ENCODE measurements at places on chromosomes 2 and 18. TPM values are rescaled to one million over a fixed set of nuclear protein-coding genes. Genes with fewer than 3 reads are reported as not detected.

Gene TMEM163
- polyA plus RNA-seq = 0.25 TPM

Gene B3GNT7
- polyA plus RNA-seq = 3.5 TPM

Gene PLB1
- polyA plus RNA-seq = 8.9 TPM

Gene CYP26B1
- polyA plus RNA-seq = 2.0 TPM

Gene C2orf78
- not detected for polyA plus RNA-seq

Gene NCK2
- polyA plus RNA-seq = 28.8 TPM

Gene LAMA1
- polyA plus RNA-seq = not detected

Gene UGT1A9
- polyA plus RNA-seq = not detected

Gene SCYGR4
- polyA plus RNA-seq = not detected

Gene ABHD1
- not detected for polyA plus RNA-seq

Gene IL36A
- polyA plus RNA-seq = not detected

- DNase-seq = no peak
These were observed 271.3 kb downstream of the THSD7B start for GRCh38 chr2:137036619-137037018.

DNA sequence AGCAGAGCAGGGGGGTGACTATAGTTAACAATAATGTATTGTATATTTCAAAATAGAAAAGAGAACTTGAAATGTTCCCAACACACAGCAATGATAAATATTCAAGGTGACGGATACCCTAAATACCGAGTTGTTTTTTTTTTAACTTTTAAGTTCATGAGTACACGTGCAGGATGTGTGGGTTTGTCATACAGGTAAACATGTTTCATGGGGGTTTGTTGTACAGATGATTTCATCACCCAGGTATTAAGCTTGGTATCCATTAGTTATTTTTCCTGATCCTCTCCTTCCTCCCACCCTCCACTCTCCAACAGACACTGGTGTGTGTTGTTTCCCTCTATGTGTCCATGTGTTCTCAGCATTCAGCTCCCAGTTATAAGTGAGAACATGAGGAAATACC is 164.5 kb upstream of the DNMT3A start:
- DNase-seq = no peak

DNA sequence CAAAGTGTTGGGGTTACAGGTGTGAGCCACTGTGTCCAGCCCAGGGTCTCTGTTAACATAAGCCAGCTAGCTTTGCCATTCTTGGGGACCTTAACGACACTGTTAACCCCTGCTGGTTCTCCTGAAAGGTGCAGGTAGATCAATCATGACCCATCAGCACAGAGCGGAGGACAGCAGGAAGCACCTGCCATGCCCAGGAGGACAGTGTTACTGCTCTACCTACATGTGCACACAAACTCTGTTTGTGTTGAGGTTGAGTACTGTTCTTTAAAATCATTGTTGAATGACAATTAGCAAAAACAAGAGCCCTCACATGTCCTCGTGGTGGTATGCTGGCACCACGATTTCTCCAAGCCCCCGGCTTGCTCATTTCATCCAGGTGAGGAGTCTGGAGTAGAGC is 120.9 kb downstream of the FAM210A start:
- no peak for DNase-seq

DNA sequence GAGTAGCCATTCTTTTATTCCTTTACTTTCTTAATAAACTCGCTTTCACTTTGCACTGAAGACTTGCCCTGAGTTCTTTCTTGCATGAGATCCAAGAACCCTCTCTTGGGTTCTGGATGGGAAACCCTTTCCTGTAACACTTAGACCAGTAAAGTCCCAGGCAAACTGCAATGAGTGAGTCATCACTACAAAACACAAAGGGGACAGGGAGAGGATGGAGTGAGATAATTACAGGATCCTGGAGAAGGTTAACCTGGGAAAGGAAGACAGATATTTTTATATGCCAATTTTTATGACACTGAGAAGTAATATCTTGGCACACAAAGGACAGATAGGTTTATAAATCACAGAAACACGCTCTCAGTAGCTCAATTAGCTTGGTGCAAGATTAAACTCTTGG is 48.7 kb downstream of the EHD3 start:
- no peak for DNase-seq

DNA sequence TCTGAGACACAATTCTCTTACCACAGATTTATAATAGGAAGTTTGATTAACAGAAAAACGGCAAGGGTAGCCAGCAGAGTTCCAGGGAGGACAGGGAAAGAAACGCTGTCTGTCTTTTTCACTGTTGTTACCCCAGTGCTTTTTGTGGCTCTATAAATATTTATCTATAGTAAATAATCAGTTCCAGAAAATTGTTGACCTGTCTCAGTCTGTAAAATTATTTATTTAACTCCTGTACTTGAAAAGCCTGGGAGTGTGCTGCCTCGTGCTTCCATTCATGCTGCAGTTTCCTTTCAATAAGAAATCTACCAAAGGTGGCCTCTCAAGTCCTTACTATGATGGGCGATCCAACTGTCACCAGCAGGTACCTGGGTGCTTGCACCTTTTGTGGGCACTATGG is 102.9 kb downstream of the ETAA1 start:
- DNase-seq = no peak

- DNase-seq = no peak
These were observed 37.4 kb downstream of the SOCS6 start for GRCh38 chr18:70326255-70326654.

GRCh38 chr2:154978244-154978643 is 279.7 kb downstream of the KCNJ3 start:
- no peak for DNase-seq

DNA sequence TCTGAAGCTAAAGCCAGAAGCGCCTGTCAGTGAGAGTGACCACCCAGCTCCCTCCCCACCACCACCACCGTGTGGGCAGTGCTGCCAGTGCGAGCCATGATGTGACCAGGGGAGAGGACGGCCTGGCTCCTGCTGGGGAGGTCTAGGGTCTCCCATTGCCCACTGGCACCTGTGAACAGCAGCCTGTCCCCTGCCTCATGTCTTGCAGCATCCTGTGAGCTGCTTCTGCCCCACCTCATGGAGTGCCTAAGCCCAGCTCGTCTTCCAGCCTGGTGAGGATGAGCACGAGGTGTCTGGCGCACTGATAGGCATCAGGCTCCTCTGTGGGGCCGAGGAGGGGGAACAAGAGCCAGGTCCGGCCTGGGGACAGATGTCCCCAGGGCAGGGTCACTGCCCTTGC is 61.4 kb downstream of the FAM168B start:
- no peak for DNase-seq

- no peak for DNase-seq
These were observed 209.9 kb downstream of the TFCP2L1 start for GRCh38 chr2:121075006-121075551.

- no peak for DNase-seq
These were observed 154.6 kb downstream of the OSR1 start for GRCh38 chr2:19203866-19204265.

DNA sequence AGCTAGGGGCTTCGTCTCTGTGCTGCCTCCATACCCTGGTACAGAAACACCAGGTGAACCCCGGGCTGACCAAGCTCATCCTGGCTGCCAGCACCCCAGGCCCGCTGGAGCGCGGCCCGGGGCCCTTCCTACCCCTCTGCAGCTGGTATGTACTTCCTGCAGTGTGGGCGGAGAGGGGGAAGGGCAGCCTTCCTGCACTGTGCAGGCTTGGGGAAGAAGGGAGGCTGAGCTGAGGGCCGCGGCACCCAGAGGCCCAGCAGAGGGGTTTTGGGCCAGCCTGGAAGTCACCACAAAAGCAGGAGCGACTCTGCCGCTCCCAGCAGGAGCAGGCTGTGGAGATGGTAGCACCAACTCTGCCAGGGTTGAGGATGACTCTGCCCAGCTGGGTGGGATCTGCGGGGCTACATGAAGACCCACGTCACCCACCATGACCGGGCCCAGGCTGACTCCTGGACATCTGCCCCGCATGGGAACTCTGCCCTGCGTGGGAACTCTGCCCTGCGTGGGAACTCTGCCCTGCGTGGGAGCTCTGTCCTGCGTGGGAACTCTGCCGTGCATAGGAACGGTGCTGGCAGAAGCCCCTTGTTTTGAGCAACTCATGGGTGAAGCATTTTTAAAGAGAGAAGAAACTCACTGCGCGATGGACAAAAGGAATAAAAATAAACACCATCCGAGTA is 273.3 kb downstream of the NDUFA10 start:
- DNase-seq = peak; percentile 89

DNA sequence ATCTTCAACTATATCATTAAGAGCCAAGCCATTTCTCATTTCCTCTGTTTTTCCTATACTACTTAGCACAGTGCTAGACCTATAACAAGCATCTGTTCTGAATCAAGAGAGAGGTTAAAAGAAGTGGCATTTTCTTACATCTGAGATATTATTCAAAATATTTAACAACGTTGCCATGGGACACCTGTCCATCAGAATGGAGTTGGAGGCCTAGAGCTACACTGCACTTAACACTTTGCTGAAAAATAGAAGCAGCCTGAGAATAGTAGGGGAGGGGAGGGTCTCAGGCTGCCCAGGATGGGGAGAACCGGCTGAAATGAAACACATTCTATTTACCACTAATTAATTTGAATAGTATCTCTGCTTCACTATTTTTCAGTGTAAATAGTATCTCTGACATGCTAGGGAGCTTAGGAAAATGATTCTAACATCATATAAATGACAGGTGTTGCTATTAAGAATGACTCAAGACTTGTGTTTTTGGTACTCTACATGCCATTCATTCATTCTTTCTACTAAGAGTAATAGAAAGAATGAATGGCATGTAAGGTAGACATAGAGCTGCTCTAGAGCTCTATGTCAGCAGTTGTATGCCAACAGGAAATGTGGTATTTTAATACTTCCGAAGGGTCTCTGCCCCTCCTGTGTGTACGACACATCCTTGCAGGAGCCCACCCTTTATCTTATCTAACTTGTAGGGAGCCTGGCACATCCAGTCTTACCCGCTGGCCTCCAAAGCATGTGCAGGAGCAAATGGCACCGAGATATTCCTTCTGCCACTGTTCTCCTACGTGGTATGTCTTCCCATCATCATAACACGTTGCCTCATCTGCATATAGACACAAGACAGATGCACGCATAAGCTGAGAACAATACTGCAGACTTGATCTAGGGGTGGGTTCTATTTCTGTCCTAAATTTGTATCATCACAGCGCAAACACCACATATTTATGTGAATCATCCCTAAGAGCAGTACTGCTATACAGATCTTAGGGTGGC is 52.6 kb downstream of the ATIC start:
- DNase-seq = no peak

DNA sequence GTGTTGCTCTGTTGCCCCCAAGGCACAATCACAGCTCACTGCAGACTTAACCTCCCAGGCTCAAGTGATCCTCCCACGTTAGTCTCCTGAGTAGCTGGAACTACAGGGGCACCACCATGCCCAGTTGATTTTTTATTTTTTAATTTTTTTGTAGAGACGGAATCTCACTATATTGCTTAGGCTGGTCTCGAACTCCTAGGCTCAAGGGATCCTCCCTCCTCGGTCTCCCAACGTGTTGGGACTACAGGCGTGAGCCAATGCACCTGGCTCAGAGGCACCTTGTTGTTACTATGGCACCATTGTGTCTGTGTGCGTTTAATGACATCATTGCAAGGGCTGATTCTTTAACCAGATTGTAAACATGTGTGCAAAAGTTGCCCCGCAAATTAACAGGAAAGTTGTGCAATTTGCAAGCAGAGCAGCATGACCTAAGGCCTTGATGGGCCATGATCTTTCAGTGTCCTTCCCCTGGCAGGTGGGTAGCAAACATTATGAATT is 22.6 kb downstream of the TCF23 start:
- DNase-seq = no peak

- no peak for DNase-seq
These were observed 108.3 kb downstream of the MTCL1 start for GRCh38 chr18:8813611-8814010.

DNA sequence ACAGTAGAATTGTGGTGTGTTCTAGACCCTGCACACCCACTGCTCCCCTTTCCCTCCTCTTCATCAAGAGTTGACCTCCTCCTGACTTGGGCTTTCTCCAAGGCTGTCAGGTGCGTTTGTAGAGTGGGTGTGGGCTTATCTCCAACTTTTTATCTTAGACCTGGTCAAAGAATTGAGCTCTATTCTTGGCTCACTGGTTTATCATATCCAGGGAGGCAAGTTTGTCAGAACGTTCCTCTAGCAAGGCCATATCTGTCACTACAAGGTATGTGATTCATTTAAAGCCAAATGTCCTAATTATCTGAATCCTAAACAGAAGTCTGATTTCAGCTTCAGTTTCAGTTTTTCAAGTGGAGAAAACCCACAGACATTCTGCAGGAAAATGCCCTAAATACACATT is 117.1 kb upstream of the MGAT5 start:
- DNase-seq = no peak

DNA sequence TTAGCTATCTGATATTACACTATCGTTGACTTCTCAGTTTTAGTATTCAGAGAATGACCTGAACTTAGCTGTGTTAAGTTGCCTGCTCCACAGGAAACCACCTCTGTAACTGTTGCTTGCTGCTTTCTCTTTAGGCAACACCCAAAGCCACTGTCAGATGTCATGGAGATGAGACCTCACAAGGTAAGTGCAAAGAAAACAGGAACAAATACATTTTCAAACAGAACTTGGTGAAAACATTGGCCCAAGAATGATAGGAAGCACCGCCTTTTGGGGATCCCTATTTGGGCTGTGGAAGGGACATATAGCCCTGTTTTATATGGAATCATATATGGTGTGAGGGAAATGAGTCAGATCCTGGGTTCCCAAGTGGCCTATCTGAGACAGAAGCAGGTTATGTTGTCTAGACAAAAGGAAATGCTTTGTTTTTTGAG is 143.4 kb downstream of the UBE2E3 start:
- DNase-seq = no peak

DNA sequence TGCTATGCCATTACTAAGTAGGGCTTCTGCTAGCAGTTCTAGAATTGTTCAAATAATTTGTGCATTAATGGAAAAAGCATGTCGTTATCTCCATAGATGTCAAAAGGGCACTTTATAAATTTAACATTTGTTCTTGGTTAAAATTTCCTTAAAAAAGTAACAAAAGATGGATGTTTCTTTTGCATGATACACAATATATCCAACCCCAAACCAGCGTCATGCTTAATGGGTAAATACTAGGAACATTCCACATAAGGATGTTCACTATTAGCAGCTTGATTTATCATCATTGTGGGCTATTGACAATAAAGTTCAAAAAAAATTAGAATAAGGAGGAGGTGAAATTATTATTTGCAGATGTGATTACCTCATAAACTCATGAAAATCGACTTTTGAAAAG is 79.7 kb downstream of the GREB1L start:
- DNase-seq = no peak

- DNase-seq = no peak
These were observed 84.9 kb upstream of the PMAIP1 start for GRCh38 chr18:59814891-59815290.

DNA sequence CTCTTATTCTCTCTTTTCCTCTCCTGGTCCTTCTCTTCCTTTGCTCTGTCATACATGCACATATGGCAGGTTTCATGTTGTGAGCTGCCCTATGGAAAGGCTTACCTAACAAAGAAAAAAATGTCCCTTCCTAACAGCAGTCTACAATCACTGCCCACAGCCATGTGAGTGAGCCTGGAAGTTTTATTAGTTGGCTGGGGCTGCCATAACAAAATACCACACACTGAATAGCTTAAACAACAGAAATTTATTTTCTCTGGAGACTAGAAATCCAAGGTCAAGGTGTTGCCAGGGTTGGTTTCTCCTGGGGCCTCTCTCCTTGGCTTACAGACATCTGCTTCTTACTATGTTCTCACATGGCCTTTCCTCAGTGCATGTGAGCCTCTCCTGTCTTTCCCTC is 142.1 kb downstream of the TRIB2 start:
- no peak for DNase-seq
